ENCODE measurements at places on chromosomes 11 and 22. TPM values are rescaled to one million over a fixed set of nuclear protein-coding genes. Genes with fewer than 3 reads are reported as not detected.

B3GAT1 gene
- 4.9 TPM for polyA plus RNA-seq

CD3D gene
- not detected for polyA plus RNA-seq

MLC1 gene
- polyA plus RNA-seq: 0.77 TPM

OR52E8 gene
- polyA plus RNA-seq: not detected

GRCh38 chr11:56916587-56916986 lies 72.1 kb upstream of the OR5AK2 start:
- peak; percentile 11 for DNase-seq

- DNase-seq: no peak
Measured at GRCh38 chr22:31623592-31624304, 38.3 kb downstream of the PISD start.

- DNase-seq: no peak
Measured at GRCh38 chr11:74559934-74560309, 32.5 kb upstream of the POLD3 start.

GRCh38 chr11:62599901-62600300 lies 1.8 kb downstream of the MTA2 start:
- no peak for DNase-seq

DNA sequence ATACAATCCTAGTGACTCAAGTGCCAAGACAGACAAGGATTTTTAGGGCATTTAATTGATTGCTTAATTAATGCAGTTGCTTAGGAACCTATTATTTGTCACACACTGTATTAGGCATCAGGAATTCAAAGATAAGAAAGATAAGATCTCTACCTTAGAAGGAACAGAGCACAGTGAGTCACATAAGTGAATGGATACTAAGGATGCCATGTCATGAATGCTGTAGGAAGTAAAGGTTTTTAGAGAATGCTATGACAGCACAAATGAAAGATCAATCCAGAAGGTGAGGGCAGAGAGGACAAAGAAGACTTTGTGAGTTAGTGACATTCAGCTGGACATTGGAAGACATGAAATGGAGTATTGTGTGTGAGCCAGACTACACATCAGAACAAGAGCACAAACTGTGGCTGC lies 147.9 kb upstream of the DDI1 start:
- no peak for DNase-seq

DNA sequence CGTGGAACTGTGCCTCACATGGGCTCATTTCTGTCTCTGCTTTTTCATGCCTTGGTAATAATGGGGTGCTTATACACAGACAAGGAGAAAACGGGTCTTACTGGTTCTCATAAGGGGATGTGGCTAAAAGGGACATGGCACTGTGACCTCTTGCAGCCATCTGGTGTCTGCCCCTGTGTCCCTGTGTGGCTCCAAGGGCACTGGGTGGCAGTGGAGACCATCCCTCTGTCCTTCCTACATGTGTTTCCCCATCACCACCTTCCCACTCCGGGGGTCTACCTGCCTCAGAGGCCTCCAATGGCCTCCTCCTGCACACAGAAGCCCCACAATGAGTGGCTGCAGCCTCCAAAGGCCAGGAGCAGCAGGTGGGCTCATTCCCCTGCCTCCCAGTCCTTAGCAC lies 221.2 kb downstream of the CEP164 start:
- no peak for DNase-seq

DNA sequence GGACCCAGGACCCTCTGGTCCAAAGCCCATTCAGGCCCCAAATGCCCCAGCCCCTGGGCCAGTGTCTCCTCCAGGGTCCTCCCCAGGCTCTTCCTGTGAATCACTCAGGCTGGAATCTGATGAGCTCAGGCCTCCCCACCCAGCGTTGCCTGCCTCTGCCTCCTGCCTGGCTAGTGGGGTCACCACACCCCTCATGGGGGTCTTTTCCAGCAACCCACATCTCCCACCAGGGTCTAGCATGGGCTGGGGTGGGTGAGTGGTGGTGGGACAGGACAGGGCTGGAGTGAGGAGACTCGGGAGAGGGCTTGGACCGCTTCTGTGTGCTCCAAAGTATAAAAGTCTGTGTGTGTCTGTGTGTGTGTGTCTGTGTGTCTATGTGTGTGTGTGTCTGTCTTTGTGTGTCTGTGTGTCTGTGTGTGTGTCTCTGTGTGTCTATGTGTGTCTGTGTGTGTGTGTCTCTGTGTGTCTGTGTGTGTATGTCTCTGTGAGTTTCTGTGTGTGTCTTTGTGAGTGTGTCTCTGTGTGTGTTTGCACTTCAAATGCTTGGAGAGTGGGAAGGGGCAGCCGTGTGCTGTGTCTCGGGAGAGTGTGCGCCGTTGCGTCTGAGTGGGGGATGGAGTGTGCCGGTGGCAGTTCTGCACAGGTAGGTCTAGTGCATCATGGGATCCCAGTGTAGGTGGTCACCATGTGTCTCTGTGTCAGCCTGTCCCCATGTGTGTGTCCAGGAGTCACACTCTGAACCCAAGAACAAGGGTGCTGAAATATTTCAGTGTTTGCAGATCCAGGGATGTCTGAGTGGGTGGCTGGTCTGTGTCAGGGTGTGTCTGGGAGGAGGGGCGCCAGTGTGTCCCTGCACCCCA lies 8.8 kb downstream of the RIN1 start:
- no peak for DNase-seq

DNA sequence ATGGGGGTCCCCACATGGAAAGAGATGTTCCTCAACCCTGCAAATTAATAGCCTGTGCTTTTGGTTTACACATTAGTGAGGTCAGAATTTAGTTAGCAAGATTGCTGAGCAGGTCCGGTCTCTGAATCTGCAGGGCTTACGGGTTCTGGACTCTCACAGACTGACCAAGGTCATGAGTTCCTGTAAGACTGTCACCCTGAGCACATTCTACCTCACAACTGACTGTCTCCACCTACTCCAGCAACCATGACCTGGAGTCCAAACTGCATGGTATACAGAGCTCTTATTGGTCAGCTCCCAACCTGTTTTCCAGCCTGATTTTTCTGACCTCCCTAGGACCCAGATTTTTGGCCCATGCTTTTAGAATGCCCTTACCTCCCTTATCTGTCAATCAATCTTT lies 28.2 kb downstream of the DKK3 start:
- DNase-seq: no peak

- no peak for DNase-seq
Measured at GRCh38 chr11:34437224-34438125, 1.3 kb upstream of the CAT start.

DNA sequence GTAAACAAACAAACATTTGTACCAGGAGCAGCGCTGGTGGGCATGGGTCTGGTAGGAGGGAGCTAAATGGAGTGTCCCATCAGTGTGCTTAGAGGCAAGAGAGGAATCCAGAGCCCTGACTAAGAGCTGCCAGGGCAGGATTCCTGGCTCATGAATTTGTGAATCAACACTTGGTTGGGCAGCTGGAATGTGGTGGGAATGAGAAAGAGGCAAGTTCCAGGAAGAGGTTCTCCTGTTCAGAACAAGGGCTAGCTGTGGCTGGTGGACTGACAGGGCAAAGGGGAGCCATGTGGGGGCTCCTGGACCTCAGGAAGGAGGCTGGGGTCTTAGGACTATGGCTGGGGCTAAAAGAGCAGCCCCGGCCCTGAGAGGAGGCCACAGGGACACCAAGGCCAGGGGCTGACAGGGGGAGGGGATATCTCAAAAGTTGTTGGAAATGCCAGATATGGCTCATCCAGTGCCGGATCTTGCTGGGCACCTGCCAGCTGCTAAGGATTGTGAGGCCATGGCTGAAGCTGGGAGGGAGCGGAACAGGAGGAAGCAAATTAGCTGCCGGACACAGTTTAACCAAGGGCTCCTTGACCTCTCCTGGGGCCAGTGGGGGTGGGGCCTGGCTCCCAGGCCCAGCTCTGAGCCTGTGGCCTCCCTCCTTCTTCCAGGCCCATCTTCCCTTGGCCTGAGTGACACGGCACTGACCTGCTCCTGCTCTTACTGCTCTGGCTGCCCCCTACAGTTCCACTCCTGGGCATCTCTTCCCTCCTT lies 14.6 kb upstream of the P2RY6 start:
- peak; percentile 79 for DNase-seq

DNA sequence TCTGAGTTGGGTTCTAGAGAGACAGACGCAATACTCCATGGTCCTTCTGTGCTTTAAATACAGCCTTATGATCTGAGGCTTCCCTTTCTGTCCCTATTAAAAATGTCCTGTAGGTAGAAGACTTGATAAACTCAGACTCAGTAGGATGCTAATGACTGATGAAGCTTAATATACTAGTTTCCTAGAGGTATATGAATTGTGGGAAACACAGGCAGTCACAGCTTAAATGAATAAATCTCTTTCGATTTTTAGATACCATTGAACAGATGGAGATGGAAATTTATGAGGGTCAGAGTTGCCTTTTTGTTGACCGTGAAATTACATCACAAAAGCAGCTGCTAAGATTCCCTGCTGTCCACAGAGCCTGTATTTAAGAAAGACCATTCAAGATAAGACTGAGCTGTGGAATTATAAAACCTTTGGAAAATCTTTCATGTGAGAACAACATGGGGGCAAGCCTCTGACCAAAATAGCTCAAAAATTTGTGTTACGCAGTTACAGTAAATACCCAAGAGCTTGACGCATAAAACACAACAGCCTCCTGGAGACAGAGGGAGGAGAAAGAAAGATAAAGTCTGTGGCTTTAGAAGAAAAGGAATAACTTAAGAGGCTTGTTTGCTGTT lies 172.3 kb downstream of the AASDHPPT start:
- no peak for DNase-seq

DNA sequence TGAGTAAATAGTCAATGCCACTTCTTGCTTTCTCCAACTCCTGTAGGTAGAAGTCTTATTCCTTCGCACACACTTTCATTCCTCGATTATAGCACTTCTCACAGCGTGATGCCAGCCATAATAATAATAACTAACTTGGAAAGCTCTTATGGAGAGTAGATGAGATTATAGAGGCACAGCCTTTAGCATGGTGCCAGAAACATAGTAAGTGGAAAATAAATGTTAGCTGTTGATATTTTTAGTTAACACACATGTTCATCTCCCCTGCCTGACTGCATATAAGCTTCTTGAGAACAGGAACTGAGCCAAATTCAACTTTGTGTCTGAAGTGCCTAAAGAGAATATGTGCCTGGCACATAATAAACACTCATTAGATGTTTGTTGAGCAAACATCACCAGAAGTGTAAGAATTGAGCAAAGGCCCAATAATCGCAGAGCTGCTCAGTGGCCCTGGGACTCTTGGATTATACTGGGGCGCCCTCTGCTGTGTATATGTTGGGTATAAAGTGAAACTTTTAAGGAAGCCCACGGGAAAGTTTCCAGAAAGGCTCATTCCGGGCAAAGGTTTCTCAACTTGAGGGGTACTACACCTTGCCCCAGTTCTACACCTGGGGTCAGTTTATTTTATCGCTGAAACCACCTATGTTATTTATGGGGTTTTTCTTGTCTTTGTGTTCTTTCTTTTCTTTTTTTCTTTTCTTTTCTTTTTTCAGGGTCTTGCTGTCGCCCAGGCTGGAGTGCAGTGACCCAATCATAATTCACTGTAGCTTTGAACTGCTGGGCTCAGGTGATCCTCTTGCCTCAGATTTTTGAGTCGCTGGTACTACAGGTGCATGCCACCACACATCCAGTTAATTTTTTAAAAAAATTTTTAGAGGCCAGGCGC lies 22.3 kb downstream of the SLN start:
- peak; percentile 36 for DNase-seq

- no peak for DNase-seq
Measured at GRCh38 chr11:119380827-119381180, 686 bp downstream of the USP2 start.

DNA sequence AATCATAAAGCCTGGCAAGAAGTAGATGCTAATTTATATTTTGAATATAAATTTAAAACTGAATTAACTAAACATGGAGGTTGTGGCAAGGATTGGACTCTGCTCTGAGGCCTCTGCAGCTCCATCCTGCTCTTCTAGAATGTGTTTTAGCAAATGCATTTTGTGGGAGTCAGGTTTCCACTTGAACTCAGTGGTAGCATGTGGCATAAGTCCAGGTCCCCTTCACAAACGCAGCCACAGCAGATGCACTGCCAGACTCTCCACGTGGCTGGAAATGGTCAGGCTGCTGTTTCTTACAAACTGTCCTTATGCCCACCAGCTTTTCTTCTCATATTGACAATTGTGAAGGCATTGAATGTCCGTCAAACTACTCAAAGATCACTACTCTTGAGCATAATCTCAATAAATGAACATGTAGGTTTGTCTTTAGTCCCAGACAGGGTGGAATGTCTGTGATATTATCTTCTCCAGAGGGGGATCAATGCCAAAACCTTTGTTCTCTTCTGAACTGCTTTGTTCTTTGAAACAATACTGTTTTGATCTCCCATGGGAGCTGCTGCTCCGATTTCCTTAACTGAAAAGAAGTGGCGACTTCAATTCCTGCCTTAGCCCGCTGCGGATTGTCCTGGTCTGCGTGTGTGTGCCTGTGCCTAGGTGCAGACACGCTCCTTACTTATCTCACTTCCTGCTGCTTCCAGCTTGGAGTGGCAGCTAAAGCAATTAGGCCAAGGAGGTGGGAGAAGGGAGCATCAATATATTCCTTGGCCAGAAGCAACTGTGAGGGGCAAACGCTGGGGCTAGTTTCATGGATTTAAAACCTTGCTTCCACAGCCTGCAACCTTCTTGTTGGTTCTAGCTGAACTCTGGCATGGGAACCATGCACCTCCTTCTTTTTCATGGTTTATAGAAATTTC lies 24.2 kb downstream of the EIF4G2 start:
- no peak for DNase-seq

GRCh38 chr22:29427176-29427760 lies 11.1 kb upstream of the RFPL1 start:
- no peak for DNase-seq

DNA sequence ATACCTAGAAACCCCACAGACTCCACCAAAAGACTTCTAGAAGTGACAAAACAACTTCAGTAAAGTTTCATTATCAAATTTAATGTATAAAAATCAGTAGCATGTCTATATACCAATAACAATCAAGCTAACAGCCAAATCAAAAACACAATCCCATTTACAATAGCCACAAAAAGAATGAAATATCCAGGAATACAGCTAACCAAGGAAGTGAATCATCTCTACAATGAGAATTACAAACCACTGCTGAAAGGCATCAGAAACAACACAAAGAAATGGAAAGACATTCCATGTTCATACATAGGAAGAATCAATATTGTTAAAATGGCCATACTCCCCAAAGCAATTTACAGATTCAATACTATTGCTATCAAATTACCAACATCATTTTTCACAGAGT lies 46.0 kb downstream of the PRCP start:
- no peak for DNase-seq

GRCh38 chr22:44182588-44183286 lies 2.0 kb downstream of the PARVG start:
- no peak for DNase-seq

- DNase-seq: no peak
Measured at GRCh38 chr11:67295846-67296245, 6.7 kb downstream of the ANKRD13D start.
